ENCODE measurements at places on chromosomes 4 and X.

- no peak for DNase-seq
Observed at GRCh38 chr4:156672492-156673305, 298.9 kb downstream of the PDGFC start.

DNA sequence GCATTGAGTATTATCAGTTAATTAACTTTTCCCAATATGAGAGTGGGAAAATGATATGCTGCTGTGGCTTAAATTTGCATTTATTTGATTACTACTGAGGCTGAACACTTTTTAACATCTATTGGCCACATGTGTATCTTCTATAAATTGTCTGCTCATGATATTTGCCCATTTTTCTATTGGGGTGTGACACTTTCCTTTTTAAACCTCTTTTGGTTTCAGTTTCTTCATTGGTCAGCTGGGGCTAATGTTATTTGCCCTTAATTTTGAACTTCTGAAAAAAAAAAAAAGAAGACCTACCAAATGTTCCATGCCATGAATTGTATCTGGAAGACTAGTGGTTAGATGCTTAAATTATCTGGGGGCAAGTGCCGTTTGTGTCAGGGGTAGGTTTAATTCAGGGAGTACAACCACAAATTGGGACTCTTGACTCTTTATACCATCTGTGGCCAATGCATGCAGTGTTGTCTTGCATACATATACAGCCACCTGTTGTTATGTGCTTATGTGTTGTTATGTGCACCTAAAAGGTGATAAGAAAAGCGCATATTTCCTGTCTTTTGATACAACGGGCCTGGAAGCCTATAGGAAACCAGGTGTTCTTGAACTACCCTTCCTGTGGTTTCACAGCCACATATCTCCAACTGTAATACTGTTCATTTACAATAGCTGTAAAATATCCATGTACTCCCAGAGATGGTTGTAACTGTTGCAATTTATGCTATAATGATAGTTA lies 49.0 kb downstream of the SH2D1A start:
- no peak for DNase-seq

DNA sequence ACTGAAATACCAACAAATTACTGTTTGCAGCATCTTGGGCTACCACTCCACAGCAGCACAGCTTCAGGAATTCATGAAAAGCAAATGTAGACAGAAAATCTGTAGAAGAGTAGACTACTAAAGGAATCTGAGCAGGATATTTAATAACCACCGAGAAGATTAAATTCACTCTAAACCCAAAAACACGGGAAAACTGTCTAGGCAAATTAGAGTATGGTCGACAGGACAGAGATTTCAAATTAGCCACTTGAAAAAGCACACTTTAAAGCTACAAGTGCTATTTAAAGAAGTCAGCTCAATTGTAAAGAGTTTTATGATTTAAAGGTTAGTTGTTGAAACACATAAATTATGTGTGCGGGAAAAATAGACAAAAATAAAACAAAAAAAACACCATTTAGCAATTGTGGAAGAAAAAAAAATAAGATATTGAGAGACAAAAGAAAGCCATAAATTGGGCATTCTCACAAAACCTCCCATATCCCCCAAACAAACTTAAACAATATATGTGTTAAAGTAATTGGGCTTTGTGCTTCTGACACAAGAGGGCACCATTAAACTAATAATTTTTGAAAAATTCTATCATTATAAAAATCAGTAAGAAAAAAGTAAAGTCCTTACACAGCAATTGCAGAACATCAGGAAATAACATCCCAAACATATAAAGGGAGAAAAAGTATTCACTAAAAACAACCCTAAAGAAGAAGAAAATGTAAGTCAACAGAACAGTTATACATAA lies 880.8 kb downstream of the TECRL start:
- no peak for DNase-seq

DNA sequence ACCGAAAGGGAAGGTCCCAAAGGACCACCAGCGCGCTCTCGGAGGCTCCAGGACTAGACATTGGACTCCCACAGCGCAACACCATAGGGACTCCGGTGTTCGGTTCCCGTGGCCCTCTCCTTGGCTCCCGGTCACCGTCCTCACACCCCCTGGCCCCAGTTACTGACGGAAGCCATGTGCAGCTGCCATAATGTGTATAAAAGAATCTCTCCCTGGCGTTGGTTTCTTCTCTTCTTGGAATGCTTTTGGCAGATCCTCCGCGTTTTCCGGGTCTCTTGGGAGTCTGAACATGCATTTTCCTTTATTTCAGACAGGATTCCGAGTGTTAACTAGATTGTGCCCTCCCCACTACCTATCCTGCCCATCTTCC lies 69.8 kb downstream of the FBXO8 start:
- DNase-seq, result no peak

DNA sequence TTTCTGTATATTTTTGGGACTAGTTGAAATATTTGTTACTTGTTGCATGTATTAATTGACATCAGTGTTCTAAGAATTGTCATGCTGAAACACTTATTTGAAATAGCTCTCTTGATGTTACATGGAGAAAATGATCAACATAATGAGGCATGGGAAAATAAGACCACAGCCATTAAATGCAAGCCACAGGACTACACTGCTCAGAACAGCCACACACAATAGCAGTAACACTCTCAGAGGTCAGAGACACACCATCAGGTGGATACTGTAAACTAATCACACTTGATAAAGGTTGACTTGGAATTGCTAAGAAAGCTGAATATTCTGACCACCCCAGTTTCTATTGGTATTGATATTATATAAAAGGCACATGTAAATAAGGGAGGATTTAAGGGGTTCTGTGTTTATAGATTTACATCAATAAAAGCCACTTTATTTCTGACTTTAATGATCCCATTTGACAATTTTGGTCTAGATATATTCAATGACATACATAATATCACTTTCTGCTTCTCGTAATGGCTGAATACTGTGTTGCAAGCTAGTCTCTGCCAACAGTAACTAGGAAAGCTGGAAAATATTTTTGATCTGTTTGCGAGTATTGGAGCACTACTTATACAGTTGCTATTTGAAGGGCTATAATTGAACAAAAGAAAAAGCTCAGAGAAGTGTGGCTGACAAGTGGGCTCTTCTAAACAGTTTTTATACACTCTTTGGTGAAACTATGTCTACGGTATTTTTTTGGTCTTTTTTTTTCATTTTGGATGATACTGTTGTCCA lies 876.5 kb upstream of the INTU start:
- DNase-seq, result no peak

DNA sequence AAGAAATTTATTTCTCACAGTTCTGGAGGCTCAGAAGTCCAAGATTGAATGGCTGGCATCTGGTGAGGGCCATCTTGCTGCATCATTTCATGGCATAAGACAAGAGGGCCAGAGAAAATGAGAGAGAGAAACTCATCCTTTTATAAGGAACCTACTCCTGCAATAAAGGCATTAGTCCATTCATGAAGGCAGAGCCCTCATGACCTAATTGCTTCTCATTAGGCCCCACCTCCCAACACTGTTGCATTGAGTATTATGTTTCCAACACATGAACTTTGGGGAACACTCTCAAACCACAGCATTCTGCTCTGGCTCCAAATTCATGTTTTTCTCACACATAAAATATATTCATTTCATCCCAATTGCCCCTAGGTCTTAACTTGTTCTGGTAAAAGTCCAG lies 14.2 kb downstream of the RNF175 start:
- DNase-seq, result no peak

DNA sequence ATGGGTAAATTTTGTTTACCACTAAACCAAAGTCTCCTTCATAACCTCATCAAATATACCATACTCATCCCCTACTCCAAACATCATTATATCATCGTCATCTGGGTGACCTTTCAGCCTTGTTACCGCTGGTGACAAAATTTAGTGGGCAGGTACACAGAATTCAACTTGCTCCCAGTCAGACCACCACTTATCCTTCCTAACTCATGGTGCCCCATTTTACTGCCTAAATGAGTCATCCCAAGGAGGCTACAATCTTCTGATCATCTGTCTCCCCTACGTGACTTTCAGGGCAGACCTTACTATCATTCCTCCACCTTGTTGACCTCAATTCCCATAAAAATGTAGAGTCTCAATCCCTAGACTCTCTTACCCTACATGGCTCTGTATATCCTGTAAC lies 49.6 kb downstream of the DCHS2 start:
- no peak for DNase-seq

DNA sequence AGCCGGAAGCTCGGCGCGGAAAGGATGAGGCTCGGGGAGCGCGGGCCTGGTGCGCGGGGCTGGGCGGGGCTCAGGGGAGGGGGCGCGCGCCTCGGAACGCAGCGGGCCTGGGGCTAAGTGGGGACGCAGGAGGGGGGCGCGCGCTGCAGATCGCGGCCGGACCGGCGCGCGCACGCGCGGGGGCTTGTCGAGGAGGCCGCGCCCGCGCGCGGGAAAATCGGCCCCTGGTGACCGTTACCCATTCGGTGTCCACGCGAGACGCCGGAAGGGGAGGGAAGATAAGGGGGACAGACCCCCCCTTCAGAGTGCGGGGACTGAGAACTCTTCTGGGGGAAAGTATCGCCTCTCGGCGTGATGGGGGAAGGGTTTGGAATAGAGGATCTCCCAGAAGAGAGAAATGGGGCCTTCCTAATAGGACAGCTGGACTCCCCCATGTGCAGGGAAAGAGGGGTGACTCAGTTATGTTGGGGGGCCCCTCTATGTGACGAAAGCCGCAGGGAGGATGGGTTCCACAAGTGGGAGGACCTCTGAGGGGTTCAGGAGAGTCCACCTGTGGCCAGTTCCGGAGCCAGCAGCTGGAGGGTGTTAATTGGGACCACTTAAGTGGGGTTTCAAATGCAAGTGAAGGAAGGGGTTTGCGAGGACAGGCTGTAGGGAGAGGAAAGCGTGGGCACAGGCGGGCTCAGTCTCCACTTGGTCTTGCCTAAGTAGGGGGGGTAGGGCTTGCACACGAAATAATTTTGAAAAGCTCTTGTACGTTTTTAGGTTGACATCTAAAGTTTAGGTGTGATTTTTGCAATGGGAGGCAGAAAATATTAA lies 584 bp downstream of the SUV39H1 start:
- DNase-seq, result no peak

DNA sequence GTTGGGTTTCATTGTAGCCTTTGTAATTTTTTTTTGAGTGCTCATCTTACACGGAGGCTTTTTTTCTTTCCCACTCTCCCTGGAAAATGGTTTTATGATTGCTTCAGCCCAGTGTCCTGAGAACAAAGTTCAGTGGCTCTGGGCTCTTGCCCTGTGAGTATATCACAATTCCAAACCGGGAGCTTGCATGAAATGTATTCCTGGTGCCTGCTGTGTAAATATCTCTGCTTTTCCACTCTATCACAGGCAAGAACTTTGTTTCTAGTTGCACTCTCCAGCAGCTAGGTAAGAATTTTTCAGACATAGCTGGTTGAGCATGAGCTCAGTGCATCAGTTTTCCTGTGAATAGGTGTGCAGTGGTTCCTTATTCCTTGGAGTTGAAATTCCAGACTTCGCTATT lies 60.8 kb downstream of the SUPT20HL2 start:
- no peak for DNase-seq

- no peak for DNase-seq
Observed at GRCh38 chr4:60194214-60194613, 1005.9 kb upstream of the ADGRL3 start.
